ENCODE measurements at places on chromosomes 2 and 18.

GRCh38 chr18:61459896-61460648, 126.8 kb downstream of the CDH20 start:
- DNase-seq, result no peak

DNA sequence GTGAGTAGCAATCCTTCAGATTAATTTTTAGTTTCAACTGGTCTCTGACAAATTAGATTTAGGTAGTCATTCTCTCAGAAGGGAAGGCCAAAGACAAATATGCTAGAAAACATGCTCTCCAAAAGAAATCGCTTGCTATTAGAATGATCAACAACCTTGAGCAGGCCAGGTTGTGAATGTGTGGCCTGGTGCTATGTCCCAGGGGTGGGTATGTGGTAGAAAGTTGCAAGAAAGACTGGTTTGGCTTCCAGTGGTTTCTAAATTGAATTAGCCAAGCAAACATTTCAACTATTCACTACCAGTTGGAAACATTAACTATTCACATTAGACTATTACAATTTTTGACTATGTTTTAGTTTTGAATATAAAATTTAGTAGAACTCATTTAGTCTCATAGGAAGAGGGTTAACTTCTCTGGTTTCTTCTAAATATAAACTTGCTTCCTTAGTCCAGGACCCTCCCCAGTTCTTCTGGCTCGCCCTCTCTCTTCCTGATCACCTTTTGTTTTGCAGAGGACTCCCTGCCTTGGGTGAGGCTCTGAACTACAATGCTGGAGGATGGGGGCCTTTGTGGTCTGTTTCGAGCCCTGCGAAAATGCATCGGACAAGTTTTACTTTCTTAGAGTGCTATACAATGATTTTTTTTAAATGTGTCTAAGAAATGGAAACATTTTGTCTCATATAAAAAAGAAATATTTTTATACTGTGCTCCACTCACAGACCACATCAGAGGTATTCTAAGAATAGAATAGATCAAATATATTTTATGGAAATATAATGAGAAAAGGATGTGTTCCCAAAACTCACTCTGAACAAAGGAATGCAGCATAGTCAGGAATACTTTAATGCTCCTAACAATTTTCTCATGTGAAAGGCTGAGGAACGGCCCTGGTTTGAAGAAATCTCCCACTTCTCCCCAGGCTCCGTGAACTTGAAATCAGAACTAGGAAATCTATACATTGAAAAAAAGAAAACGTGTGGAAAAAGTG, 375.0 kb upstream of the ZEB2 start:
- DNase-seq, result no peak

DNA sequence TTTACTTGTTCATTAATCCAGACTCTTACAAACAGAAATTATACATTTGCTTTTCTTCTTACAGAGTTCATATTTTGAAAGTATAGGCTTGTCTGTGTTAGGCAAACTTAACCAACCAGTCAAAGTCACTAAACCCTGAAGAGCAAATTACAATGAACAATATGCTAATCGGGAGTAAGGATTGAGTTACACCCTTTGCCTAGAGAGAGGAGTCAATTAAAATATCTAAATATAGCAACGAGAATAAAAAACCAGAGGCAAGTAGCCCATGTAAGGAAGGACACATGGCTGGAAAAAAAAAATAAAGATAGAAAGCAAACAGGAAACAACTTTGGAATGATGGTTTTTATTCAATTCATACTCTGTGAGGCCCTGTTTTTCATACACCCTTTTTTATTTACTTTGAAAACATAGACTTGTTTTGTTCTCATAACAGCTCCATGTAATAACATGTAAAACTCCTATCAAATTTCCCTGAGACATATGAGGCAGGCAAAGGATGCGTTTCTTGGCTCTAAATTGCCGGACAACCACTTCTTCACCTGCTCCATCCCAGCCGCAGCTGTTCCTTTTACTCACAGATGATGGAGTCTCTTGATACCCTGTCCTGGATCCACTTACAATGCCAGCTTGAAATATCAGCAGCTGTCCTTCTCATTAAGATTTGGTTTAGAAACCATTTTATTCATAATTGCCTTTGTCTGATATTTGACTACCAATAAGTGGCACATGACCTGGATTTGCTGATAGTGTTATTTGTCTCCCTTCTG, 767.7 kb upstream of the GCFC2 start:
- no peak for DNase-seq

GRCh38 chr18:11279461-11279860, 130.1 kb upstream of the PIEZO2 start:
- no peak for DNase-seq

DNA sequence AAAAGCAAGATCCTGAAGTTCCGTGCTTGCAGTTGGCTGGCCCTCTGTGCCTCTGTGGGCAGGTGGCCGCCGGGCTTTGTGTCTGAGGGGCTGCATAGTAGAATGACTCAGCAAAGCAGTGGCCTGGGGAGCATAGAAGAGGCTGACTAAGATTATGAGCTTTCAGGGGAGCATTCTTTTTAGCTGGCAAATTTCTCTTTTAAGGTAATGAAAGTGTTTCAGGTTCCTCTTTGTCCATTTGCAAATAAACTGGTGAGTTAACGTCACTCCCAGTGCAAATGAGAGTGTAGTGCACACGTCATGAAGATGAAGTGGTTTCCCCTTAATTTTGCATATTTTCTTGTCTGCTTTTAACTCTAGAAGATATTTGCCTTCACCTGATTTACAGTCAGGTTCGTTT, 98.6 kb downstream of the BCL2L11 start:
- DNase-seq, result no peak

DNA sequence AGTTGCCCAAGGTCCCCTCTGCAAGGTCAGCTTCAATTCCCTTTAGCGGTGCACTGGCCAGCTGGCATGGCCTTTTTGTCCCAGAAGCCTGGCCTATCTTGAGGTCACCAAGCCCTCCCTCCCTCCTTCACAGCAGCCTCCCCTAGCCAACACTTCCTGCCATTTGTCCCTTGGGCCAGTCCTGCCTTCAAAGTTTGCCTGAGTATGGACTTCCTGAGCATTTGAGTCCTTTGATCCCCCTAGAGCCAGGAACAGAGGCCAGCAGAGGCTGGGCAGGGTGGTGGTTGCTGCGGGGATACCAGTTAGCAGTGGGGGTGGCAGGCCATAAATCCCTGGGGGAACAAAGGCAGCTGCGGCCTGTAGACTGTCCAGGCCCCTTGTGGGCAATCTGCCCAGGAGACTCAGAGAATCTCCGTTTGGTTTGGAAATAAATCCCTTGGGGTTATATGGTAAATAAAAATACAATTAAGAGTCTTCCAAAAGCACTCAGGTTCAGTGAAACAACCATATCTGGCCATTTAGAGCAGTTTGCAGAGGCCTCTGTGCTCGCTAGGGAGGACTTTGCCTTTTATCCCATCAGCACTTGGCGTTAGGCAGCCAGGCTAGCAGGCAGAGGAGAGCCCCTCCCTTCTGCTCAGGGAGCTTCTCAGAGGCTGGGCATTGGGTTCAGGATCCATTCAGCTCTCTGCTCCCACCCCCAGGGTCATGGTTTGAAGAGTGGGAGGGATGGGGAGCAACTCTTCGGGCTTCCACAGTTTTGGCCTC, 3.1 kb upstream of the HES6 start:
- no peak for DNase-seq

GRCh38 chr2:67309281-67309680, 87.9 kb upstream of the ETAA1 start:
- no peak for DNase-seq

- DNase-seq, result no peak
These were observed 40.2 kb upstream of the BMPR2 start for GRCh38 chr2:202335791-202336467.

GRCh38 chr2:170550501-170550900, 164.6 kb upstream of the SP5 start:
- DNase-seq, result no peak

DNA sequence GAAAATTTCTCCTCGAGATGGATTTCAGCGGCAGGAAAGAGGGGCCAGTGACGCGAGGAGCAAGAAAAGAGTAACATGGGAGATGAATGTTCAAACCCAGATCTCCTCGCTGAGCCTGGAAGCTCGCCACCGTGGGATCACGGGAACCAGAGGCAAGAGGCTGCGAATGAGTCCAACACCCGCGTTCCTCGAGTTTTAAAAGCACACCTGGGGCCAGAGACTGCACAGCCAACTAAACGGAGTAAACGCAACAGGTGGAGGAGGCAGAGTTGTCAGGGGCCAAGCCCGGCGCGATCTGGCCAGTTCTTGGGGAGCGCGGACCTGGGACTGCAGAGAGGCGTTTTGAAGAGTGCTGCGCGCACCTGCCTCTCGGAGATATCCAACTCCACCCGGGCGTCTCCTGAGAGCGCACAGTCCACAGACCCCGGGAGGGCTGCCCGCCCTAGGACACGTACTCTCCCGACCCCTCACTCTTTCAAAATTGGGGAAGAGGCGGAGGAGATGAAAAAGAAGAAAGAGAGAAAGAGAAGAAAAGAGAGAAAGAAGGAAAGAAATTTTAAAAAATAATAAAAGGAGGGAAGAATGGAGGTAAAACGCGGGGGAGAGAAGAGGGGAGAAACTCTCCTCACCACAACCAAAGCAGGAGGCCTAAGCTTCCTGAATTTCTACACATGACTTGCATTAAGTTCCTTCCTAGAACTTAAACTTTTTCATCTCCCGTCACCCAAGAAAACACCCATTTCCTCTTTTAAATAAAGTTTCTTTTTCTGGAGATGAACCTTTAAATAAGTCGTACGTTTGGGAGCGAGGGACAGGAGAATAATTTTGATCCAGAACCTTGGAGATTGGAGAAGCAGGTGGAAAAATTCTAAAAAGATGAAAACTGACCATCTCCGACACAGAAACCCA, 5.3 kb upstream of the PAX3 start:
- DNase-seq, result no peak

DNA sequence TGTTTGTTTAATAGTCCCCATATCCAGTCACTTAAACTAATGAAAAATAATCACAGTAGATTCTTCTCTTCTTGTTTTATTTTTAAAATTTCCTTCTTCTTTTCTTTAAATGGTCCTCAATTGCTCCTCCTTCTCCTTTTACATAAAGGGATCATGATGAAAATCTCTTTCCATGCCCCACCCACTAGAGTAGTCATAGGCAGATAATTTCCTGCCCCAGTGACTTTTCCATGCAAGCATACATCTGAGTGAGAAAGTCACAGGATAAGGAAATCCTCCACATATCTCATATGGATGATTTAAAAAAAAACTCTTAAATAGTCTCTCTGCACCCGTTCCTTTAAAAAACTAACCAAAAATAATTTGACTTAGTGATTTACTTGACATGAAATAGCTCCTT, 552.3 kb upstream of the SETBP1 start:
- DNase-seq, result no peak

- DNase-seq, result no peak
These were observed 130.6 kb upstream of the HAAO start for GRCh38 chr2:42922790-42923579.

DNA sequence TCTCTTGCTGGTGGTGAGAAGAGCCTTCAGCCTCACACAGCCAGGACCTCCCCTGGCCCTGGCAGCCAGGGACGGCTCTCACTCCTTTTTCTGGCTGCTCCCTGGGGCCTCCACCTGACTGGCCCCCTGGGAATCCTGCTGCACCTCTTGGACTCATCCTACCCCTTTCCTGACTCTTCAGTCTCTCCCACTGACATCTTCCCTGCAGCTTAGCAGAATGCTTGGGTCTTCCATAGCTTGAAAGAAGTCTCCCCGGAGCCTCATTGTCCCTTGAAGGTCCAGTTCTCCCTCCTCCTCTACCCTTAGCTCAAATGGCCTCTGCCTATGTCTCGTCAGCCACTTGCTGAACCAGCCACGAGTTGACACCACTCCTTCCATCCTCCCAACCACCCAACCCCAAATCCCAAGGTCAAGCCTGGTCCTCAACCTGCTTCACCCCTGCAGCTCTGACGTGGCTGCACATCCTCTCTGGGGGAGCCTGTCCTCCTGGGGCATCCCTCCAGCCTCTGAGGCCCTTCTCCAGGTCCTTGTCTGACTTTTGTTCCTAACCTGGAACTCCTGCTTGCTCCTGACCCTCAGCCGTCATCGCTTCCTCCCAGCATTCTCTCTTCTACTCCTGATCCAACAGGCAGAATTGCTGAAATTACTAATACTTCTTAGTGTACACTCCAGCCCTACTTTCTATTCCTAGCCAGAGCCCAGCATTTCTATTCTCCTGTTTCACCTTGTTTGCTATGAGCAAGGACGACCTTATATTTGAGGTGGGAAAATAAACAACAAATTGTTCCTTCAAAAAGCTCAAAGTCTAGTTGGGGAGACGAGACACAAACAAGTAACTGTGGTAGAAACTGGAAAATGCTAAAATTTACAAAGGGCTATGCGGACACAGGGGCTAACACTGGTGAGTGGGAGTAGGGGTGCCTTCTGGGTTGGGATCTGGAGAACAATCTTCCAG, 68.7 kb upstream of the MGAT4A start:
- no peak for DNase-seq

GRCh38 chr2:41784496-41784895, 263.3 kb upstream of the PKDCC start:
- DNase-seq, result no peak

- peak; percentile 65 for DNase-seq
These were observed 67.4 kb downstream of the STEAP3 start for GRCh38 chr2:119290859-119291587.

- no peak for DNase-seq
These were observed 2.9 kb upstream of the SLC40A1 start for GRCh38 chr2:189583227-189584198.

DNA sequence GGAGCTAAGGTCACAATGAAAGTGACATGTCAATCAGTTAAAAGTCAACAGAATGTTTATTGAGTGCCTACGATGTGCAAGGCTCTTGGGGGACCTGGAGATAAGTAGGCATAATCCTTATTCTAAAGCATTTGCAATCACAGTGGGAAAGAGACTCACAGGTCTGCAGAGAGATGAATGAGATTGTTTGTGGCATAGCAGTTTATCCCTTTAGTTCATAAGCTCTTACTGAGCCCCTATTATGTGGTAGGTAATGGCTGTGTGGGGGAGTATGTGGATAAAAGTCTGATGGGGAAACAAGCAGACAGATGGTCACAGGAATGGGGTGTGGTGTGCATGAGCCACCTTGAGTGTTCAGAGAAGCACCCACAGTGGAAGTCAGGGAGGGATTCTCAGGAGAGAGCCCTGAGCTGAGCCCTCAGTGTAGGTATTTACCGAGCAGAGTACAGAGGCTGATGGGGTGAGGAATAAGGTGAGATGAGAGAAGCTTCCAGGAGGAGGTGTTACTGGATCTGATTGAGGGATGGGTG, 48.1 kb downstream of the EMILIN2 start:
- DNase-seq, result no peak

- no peak for DNase-seq
These were observed 55.2 kb upstream of the BCL11A start for GRCh38 chr2:60608679-60609078.

- no peak for DNase-seq
These were observed 96.8 kb downstream of the ST6GAL2 start for GRCh38 chr2:106789185-106789584.

DNA sequence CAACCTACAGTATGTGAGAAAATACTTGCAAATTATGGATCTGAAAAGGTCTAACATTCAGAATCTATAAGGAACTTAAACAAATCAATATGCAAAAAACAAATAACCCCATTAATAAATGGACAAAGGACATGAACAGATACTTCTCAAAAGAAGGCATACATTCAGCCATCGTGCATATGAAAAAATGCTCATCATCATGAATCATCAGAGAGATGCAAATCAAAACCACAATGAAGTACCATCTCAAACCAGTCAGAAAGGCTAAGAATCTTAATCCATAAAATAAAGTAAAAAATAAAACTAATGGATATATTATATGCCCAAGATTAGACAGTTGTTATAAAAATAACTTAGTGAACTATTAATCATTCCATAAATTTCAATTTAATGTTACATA, 154.0 kb downstream of the CALCRL start:
- no peak for DNase-seq

Data from stimulated activated CD4-positive, alpha-beta T cell treated with anti-CD3 and anti-CD28 coated beads, Interleukin-4, amount 100 ng/mL, for 1 hour (primary cell).